H9 (cell line): ENCODE measurements at places on chromosomes 7 and 10. TPM values are rescaled to one million over a fixed set of nuclear protein-coding genes. Genes with fewer than 3 reads are reported as not detected.

GRCh38 chr10:36779238-36779846 lies 346.1 kb upstream of the ANKRD30A start:
- H3K4me1 ChIP-seq: no peaks in the 10 kb centered on the region
- peak; percentile 34 for DNase-seq
- no peak overlapping the region for H3K4me3 ChIP-seq
- no peaks in the 10 kb centered on the region for H3K36me3 ChIP-seq
- H3K27me3 ChIP-seq: no peaks in the 10 kb centered on the region
- H3K27ac ChIP-seq: no peak overlapping the region

Gene SRRT
- total RNA-seq: 373 and 382 TPM in 2 replicates

DNA sequence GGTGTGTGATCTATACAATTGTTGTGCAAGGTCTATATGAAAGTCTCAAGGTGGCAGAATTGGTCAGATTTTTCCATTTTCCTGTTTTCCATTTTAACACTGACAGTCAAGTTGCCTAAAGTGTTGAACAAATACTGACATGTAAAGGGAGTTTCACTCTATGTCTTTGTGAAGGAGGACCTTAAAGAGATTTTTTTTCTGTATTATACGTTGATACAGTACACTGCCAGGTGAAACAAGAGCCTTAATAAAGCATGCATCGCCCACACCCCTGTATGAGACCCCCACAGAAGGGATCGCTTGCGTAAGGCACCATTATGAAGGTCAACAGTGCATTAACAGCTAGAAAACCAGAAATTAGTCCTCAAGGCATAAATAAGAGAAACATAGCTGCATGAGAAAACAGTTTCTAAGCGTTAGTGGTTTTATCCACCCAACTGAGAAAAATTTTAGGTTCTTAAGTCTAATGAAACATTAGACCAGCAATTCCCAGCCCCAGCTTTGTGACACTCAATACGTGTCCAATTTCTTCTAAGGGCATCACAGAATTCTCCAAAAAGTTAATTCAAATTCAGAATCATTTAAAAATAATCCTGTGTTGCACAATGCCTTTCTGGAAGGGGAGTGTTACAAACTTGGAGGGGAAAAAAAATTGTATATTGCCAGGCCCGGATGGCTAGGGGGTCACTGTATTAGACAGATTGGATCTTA lies 6.9 kb downstream of the KLF6 start:
- peaks cover 63% of the 10 kb centered on the region for H3K36me3 ChIP-seq
- H3K4me1 ChIP-seq: peaks cover 9% of the 10 kb centered on the region; the same call in 1 of the 2 replicates
- no peak overlapping the region for H3K27ac ChIP-seq
- no peaks in the 10 kb centered on the region for H3K27me3 ChIP-seq

Gene ASB15
- not detected in 2 replicates for total RNA-seq

DNA sequence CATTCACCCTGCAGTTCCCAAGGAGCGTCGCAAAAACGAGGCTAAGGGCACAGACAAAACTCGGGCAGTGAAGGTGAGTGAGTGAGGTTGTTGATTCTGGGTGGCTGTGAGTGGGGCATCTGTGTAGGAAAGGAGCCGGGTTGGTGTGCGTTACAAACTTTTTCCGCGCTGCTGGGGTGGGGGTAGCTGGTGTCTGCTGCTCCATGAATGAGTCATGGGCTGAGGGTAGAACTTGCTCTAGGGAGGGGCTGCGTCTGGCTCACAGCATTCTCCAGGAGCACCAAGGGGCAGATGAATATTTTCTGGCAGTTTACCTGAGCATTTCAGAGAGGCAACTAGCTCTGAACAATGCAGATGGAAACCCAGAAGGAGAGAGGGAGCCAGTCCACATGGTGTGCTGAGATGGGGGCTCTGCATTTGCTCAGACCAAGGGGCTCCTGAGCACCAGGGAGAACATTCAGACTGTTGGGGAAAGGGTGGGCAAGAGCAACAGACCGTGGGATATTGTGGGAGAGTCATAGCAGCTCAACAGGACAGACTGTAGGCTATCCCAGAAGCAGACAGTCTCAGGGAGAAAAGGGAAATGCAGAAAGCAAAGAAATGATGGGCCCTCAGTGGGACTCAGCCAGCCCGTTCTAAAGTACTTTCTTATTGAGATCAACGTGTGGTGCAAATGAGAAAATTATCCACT lies 18.8 kb downstream of the NOBOX start:
- peak; percentile 49 for DNase-seq
- no peak overlapping the region for H3K4me3 ChIP-seq
- H3K27ac ChIP-seq: no peak overlapping the region
- peaks cover 12% of the 10 kb centered on the region for H3K36me3 ChIP-seq
- H3K27me3 ChIP-seq: no peaks in the 10 kb centered on the region
- H3K4me1 ChIP-seq: peaks cover 8% of the 10 kb centered on the region; the same call in 1 of the 2 replicates

GRCh38 chr10:133179651-133180050 lies 19.6 kb downstream of the KNDC1 start:
- no peak overlapping the region for H3K4me3 ChIP-seq
- peaks cover 27% of the 10 kb centered on the region for H3K36me3 ChIP-seq
- DNase-seq: no peak
- H3K27ac ChIP-seq: no peak overlapping the region
- H3K4me1 ChIP-seq: no peaks in the 10 kb centered on the region

DNA sequence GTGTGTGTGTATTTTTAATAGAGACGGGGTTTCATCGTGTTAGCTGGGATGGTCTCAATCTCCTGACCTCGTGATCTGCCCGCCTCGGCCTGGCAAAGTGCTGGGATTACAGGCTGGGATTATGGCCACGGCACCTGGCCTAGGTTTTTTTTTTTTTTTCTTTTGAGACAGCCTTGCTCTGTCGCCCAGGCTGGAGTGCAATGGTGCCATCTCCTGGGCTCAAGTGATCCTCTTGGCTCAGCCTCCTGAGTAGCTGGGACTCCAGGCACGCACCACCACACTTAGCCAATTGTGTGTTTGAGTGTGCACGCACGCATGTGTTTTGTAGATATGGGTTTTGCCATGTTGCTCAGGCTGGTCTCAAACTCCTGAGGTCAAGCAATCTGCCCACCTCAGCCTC lies 629.8 kb downstream of the ETV1 start:
- peak; percentile 43 for DNase-seq
- no peaks in the 10 kb centered on the region for H3K4me1 ChIP-seq
- no peak overlapping the region for H3K4me3 ChIP-seq
- H3K27me3 ChIP-seq: no peaks in the 10 kb centered on the region
- H3K27ac ChIP-seq: no peak overlapping the region

DNA sequence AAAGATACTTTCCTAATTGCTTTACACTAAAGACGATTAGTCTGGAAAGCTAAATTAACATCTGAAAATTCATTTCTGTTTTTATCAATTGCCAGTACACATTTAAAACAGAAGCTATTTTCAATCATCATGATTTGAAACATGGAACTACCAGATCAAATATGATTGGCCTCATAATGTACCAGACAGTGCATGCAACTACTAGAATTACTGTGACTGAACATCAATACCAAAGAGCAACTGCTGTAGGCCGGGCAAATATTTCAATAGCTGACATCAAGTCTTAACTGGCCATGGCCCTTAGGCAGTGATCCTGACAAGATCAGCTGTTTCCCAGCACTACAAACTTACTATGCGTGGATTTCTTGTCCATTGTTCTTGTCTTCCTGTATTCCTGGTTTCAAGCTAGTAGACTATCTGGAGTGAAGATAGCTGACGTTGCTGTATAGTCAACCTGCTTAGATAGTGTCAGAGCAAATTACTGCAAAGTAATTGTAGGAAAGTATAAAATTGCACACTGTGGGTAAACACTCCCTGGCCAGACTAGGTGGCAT lies 21.7 kb upstream of the WNT16 start:
- no peaks in the 10 kb centered on the region for H3K4me1 ChIP-seq
- H3K36me3 ChIP-seq: no peaks in the 10 kb centered on the region
- no peaks in the 10 kb centered on the region for H3K27me3 ChIP-seq

DNA sequence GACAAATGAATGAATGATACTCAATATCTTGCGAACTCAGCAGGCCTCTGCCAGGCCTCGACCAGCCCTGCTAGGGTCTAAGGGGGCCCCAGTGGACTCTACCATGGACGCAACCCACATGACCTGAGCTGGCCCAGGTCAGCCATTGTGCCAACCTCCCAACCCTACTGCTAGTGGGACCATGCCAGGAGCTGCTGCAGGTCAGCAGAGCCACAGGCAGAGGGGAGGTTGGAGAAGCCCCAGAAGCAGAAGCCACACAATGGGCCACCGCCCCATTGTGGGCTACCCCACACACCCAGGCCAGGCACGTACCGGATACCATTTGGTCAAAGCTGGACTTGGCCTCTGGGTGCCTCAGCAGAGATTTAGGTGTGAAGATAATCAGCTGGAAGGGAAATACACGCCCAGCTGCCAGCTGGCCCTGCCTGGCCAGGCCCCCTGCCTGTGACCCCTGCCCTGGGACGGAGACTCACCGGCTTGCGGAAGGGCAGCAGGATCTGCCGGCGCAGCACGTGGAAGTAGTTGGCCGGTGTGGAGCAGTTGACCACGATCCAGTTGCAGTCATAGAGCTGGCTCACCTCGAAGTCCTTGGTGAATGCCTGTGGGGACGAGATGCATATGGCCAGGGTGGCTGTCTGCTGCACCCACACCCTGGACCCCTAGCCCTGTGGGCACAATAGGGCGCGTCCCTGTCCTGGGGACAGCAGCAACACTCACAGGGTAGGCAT lies 24.5 kb downstream of the OGDHL start:
- no peak for DNase-seq
- H3K4me1 ChIP-seq: no peaks in the 10 kb centered on the region
- no peak overlapping the region for H3K4me3 ChIP-seq
- no peaks in the 10 kb centered on the region for H3K27me3 ChIP-seq
- H3K36me3 ChIP-seq: peaks cover 16% of the 10 kb centered on the region

- no peak overlapping the region for H3K27ac ChIP-seq
- peaks cover 3% of the 10 kb centered on the region; the same call in 1 of the 2 replicates for H3K4me1 ChIP-seq
- H3K27me3 ChIP-seq: no peaks in the 10 kb centered on the region
- H3K36me3 ChIP-seq: no peaks in the 10 kb centered on the region
- H3K4me3 ChIP-seq: no peak overlapping the region
- no peak for DNase-seq
Measured at GRCh38 chr10:119518176-119518575, 24.3 kb downstream of the RGS10 start.

DNA sequence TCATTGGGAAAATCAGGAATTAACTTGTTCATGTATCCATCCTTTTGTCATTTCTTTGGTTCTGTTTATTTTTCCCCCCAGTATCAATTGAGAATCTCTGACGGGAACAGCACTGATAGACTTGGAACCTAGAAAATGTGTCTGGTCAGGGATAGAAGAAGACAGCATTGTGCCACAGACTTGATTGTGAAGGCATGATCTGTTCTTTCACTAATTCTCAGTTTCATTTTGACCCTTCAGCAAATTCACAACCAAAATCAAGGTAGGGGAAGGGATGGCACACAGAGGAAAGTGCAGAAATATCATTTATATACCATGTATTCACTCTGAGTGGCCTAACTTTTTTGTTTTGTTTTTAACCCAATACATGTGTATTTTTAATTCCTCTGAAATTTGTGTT lies 106.8 kb downstream of the WNT2 start:
- H3K4me3 ChIP-seq: no peak overlapping the region
- no peaks in the 10 kb centered on the region for H3K27me3 ChIP-seq
- no peak overlapping the region for H3K27ac ChIP-seq
- H3K4me1 ChIP-seq: no peaks in the 10 kb centered on the region
- no peak for DNase-seq
- no peaks in the 10 kb centered on the region for H3K36me3 ChIP-seq

DNA sequence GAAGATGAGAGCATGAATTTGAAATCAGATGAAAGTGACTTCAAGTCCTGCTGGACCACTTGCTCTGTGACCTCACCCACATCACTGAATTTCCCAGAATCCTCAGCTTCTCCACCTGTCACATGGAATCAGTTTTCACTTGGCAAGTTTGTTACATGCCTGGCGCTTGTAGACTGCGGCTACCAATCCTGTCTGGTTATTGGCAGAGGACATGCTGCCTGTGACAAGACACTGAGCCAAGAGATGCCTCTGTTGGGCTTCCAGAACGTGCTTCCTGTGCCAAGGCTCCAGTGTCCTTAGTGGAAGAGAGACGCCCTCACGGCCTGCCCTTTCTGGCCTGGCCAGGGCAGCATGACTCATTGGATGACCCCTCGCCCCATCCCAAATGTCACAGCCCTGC lies 4.4 kb upstream of the MYL10 start:
- no peaks in the 10 kb centered on the region; the same call in 1 of the 2 replicates for H3K4me1 ChIP-seq
- H3K27ac ChIP-seq: no peak overlapping the region
- H3K36me3 ChIP-seq: no peaks in the 10 kb centered on the region
- no peak for DNase-seq

DNA sequence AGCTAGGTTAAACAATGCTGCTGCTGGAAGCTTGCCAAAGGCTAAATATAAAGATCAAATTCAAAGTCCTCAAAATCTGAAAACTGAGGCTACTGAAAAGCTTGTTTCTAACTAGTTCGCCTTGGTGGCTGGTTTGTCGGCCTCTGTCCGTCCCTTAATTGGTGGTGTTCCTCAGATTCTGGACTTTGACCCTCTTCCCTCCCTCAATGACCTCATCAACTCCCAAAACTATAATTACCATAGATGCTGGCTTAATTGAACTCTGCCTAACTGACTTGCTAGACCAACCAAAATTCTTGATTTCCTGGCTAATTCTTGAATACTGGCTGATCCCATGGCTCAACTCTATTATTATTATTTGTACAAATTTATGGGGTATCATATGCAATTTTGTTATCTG lies 15.6 kb downstream of the ARHGAP21 start:
- H3K4me1 ChIP-seq: no peaks in the 10 kb centered on the region; the same call in 1 of the 2 replicates
- H3K27ac ChIP-seq: no peak overlapping the region
- DNase-seq: no peak
- H3K36me3 ChIP-seq: no peaks in the 10 kb centered on the region
- H3K27me3 ChIP-seq: no peaks in the 10 kb centered on the region; the same call in 1 of the 2 replicates

DNA sequence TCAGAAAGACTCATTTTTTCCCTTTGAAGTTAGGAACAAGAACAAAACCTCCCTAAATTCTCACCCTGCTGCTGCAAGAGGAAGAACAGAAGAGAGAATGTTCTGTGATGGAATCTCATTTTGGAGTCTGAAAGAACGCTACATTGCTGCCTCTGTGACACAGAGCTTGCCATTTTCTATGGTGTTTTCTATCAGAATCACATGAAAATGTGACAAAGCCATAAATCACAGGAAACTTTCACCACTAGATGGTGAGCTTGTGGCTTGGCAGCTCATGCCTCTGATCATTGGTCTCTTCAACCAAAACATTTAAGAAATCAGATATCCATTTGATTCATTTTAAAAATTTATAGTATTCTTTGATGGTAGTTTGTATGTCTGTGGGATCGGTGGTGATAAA lies 82.9 kb downstream of the CADPS2 start:
- no peaks in the 10 kb centered on the region for H3K36me3 ChIP-seq
- DNase-seq: no peak
- peaks cover 8% of the 10 kb centered on the region; the same call in 1 of the 2 replicates for H3K4me1 ChIP-seq
- no peak overlapping the region for H3K27ac ChIP-seq

Gene GLI3
- 43.0 and 45.0 TPM in 2 replicates for total RNA-seq
